NCI-H187 treated with DMSO at 0.1 percent for 48 hours (cell line): ENCODE measurements at places on chromosomes 11 and 22.

- no peak for DNase-seq
Measured at GRCh38 chr11:90468923-90469322, 246.1 kb upstream of the CHORDC1 start.

- no peak for DNase-seq
Measured at GRCh38 chr22:22155146-22155545, 89.4 kb upstream of the VPREB1 start.

DNA sequence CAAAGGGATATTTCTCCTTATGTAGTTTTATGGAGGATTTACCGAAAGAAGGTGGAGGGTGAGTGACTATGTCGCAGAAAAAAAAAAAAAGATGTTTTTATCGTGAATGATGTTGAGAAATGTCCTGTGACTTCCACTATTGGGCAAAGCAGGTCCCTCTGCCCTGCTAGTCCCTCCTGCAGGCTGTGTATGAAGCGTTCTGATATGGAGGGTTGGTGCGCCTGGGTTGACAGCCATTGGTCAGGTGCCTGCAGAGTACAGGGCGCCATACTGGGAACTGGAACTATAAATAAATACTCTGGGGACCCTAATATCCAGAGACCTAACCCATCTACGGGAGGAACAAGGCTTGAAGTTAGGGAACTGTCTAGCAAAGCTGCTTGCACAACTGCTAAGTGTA, 1.5 kb downstream of the IL17RA start:
- DNase-seq: no peak

- DNase-seq: no peak
Measured at GRCh38 chr11:115626414-115626813, 122.2 kb upstream of the CADM1 start.

DNA sequence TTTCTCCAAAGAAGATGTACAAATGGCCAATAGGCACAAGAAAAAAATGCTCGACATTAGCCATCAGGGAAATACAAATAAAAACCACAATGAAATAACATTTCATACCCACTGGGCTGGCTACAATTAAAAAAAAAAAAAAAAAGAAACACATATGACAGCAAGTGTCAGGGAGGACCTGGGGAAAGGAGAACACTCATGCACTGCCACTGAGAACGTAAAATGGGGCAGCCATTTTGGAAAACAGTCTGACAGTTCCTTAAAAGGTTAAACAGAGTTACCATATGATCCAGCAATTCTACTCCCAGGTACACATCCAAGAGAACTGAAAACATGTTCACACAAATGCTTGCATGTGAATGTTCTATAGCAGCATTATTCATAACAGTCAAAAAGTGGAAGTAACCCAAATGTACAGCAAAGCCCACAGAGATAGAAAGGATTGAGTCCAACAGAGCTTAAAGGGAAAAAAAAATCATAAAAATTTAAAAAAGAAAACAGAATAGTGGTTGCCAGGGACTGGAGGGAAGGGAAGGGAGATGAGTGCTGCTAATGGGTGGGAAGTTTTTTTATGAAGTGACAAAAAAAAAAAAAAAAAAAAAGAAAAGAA, 48.4 kb upstream of the CYP2D6 start:
- DNase-seq: no peak

DNA sequence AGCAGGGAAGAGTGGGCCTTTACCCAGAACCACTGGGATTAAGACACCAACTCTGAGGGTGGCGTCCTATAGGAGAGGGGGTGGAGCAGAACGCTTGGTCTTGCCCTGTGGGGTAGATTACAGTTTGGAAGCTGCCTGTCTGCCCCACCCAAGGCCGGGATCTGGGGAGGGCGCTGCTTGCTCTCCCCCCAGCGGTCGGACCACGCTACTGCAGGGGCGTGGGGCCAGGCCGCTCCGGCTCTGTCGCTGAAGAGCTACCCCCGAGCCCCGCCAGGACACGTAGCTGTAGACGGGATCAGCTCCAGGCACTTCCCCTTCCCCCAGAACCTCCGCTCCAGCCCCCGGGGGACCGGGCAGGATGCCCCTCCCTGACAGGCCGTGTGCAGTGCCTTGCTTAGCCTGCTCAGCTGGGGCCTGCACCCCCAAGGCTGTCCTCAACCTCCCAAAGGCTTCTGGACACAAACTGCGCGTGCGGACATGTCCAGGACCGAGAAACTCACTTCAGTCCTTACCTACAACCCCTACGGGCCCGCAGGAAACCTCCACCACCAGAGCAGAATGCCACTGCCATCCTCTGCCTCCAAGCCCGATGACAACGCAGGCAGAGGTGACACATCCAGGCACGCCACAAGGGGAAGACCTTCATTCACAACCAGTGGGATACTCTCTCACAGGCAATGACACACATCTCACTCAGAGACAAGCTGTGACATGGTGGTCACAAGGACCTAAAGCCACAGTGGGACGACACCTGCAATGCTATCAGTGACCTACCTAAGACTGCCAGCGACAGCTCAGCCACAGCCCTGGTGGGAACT, 3.6 kb downstream of the AHNAK start:
- no peak for DNase-seq

DNA sequence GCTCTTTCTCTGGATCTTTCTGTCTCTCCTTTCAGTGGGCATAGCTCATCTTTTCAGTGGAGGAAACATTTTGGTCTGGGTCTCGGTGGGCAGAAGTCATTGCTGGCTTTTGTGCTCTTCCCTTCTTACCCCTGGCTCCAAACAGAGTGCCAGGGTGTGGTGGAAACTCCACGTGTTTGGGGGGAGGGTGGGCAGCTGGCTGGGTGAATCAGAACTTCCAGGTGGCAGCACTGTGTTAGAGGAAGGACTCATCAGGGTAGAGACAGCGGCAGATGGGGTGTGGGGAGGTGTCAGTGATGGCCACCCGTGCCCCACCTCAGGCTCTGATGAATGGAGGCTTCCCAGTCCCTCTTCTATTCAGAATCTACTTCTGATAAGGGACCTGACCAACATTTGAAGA, 114.0 kb downstream of the GRIK4 start:
- DNase-seq: no peak

DNA sequence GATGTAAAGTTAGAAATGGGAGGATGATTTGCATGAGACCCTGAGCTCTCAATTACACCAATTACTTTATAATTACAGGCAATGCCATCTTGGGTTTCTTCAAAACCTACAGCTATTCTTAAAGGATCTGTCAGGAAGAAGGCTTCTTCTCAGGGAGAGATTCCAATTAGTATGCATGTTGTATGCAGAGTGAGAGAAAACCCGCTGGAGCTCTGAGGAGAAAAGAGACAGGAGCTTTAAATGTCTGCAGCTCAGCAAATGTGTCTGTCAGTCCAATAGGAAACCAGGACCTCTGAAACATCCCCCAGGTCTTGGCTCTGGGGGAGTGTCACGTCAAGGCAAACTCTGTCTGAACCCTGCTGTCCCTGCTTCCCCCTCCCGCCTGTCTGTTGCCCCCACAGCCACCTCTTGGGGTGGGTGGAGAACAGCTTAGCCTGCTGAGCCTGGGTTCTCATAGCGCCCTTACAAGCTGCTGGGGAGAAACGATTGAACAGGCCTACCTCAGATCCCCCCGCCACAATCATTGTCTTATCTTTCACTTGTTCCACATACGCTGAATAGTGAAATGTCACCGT, 140.2 kb downstream of the SPATA19 start:
- no peak for DNase-seq

DNA sequence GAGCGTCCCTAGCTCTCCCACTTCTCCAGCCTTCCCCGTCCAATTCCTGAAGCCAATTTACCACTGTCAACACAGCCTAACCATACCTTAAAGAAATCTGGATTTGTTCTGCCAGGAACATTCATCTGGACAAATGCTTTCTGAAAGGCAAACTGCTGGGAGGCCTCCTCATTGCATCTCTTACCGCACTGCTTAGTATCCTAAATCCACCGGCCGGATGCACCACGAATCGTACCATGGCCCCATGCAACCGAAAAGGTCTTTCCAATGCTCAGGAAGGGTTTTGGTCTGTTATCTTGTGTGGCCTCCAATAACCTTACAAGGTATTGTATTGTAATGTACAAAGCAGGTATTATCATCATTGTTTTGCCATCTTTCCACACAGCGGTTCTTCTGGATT, 57.6 kb downstream of the MYH9 start:
- no peak for DNase-seq

GRCh38 chr11:117876341-117877119, at the start of gene FXYD6:
Gene FXYD6 (minus strand): TSS chr11:117876658. CDS start chr11:117842776, 33,882 bp downstream.
- DNase-seq: no peak

DNA sequence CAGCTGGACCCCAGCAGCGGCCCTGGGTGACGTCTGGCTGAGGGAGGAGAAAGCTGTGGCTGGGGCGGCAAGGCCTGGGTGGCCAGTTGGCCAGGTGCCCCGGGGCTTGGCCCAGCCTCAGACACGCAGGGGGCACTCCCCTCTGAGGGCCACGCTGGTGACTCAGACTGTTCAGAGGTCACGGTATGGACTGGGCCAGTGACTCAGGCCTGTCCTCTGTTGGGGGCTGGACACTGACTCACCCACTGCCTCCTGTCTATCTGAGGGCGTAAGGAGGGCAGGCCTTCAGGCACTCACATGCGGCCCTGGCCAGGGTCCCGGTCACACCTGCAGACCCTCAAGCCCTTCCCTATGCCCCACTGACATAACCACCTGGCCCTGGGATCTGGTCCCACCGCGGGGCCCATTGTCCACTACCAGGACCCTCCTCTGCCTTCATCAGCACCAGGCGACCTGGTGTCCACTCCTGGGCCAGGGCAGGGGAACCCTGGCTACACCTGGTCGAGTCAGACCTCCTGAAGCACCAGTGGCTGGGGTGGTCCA, 3.7 kb upstream of the MUC5AC start:
- no peak for DNase-seq

DNA sequence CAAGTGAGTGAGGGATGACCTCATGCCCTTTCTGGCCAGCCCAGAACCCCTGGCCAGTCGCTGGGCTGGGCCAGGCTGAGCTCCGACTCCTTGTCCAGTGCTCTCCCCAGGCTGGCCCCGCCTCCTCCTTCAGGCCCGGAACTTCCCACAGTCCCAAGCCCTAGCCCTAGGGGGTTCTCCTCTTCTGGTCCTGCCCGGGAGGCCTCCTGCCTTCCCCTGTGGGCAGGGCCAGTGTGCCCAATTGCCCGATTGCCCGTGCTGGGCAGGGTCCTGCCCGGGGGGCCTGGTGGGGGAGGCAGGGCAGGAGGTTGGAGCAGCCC, 4.2 kb downstream of the TCIRG1 start:
- no peak for DNase-seq

DNA sequence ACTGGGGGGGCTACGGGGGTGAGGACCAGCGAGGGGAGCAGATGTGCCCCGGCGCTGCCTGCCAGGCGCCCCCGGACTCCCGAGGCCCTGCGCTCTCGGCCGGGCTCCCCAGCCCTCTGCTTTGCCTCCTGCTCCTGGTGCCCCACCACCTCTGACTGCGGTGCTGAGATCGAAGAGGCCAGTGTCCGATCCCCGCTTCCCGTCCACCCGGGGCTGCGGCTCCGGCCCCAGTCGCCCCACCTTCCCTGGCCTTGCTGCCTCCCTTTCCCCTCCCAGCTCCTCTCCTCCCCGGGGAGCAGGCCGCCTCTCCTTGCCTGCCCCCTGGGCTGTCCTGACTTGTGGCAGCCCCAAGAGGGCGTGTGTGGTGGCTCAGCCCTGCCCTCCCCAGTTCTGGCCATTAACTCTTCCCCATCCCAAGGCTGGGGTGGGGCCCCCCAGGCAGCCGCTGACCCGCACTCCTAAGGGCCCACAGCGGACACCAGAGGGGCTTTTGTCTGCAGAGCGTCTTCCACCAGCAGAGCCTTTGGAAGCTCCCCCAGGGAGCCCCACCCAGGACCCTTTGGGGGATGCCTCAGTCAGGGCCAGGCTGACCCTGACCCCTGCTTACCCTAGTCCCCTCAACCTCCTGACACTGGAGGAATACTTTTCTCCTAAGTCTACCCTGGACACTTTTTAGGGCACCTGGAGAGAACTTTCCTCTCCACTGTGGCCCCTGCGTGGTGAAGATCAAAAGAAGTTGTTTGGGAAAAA, 16.6 kb downstream of the RTN4RL2 start:
- DNase-seq: no peak

GRCh38 chr11:43975629-43976028, 33.2 kb downstream of the C11orf96 start:
- DNase-seq: no peak

- no peak for DNase-seq
Measured at GRCh38 chr11:130519128-130519932, 70.9 kb downstream of the ADAMTS15 start.

GRCh38 chr22:20569059-20570058, 61.9 kb downstream of the MED15 start:
- DNase-seq: no peak

DNA sequence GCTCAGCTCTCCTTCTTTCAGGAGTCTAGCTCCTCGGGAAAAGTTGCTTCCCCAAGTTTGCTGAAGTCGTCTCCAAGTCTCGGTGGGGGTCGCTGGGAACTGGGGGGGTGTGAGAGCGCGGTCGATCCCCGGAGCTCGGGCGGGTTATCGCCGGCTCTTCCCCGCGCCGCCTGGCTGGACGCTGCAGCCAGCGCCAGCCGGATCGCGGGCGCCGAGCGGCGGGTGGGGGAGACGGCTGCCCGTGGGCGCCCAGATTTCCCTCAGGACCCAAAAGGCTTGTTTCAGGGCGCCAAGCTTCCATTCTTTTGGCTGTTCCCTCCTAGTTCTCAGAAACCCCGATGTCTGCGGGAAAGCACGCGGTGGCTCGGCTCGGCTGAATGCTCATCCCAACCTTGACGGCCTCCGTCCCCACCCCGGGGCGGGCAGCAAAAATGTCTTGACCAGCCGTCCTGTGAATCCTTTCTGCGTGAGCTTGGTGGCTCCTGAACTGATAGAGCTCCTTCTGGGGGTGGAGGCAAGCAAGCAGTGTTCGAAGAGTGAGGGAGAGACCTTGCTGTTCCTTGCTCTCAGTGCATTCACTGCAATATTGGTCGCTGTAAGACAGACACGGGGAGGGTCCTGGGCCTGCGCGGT, 1.7 kb downstream of the ZBTB16 start:
- DNase-seq: no peak

- DNase-seq: no peak
Measured at GRCh38 chr22:46607483-46608114, 12.6 kb upstream of the GRAMD4 start.
